ENCODE measurements at places on chromosomes 2 and 18.
A peak's percentile ranks its signal among the peaks of the same experiment; 100 is the strongest.

GRCh38 chr18:54154231-54154630 is 70.2 kb downstream of the MBD2 start:
- no peak for DNase-seq

DNA sequence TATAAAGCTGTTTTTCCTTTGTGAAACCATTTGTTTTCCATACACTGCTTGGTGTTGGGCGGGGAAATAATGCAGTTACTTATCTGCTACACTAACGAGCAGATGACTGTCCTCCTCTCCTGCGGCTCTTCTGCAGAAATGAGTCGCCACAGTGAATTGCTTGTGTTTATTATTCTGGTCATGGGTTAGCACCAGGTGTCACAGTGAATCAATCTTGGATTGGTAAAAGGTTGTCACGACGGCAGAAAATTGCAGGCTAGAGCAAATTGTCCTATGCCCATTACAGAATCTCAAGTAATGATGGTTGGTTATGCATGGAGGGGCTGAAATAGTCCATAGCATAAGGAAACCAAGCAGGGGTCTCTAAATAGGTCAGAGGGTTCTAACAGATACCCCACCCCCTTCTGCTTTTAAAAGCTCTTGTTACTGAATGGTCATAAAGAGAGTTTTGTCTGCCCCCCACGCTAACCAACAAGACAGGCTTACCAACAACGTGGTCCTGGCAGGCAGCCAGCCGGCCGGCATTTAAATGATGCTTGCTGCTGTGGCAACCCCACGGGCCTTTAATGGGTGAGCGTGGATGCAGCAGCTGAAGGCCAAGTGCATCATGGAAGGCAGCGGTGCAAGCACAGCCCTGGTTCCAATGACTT is 29.5 kb downstream of the RAB31 start:
- no peak for DNase-seq

DNA sequence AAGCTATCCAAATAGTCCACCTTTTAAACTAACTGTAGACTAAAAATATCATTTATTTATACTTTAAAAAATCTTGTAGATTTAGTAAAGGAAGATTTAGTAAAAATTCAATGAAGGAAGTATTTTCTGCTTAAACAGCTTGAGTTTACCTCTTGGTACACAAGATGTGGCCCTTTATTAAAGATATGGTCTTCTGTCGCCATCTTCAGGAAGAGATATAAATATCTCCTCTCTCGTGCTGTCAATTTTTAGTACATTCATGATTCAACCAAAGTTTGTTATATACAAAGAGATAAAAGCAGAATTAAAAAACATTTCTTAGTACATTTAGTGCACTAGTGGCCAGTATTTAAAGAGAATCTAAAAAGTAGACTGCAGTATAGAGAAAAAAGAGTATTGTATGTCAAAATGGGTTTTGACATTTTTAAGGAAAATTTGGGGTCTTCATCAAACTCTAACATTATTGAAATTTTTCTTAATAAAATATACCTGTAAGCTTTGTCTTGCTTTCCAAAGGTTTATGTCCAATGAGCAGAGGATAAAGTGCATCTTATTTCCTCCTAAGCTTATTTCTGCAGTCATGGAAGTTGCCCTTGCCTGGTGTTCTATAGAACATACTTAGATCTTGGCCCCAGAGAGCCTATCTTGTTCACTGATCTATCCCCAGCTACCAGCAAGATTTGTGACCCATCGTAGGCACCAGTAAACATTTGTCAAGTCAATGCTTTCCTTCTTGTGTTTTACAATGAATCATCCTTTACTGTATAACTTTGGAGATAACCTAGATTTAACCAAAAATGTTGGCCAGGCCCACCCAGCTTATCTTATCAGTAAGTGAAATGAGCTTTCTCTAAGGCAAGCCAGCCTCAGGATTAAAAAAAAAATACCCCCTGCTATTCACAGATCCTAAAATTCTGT is 18.5 kb upstream of the EML6 start:
- DNase-seq, result peak; percentile 55

GRCh38 chr2:72883356-72883962 is 3.7 kb upstream of the SPR start:
- DNase-seq, result peak; percentile 24

- DNase-seq, result no peak
Measured at GRCh38 chr2:220106065-220106464, 478.6 kb downstream of the SLC4A3 start.

- DNase-seq, result no peak
Measured at GRCh38 chr2:79393107-79393685, 119.7 kb upstream of the CTNNA2 start.

DNA sequence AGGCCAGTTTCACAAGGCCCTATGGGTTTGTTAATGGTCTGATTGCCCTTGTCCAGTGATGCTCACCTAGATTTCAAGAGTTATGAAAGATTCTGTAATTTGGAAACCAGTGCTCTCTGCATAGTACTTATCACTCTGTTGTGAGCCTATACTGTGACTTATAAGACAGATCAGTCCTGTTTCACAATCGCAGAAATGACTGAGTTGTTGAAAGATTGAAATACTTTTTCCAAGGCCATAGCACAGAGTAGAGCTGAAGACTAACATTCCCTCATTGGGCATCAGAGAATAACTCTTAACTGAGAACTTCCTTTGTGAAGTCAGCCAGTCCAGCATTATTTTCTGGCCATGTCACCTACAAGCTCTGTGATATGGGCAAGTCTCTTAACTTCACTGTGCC is 44.0 kb downstream of the CCDC85A start:
- no peak for DNase-seq

- no peak for DNase-seq
Measured at GRCh38 chr2:158975271-158975921, 7.0 kb downstream of the TANC1 start.

- DNase-seq, result peak; percentile 41
Measured at GRCh38 chr2:69143748-69144360, 130.9 kb downstream of the ANTXR1 start.

- peak; percentile 70 for DNase-seq
Measured at GRCh38 chr2:225113371-225114015, 71.2 kb upstream of the DOCK10 start.

DNA sequence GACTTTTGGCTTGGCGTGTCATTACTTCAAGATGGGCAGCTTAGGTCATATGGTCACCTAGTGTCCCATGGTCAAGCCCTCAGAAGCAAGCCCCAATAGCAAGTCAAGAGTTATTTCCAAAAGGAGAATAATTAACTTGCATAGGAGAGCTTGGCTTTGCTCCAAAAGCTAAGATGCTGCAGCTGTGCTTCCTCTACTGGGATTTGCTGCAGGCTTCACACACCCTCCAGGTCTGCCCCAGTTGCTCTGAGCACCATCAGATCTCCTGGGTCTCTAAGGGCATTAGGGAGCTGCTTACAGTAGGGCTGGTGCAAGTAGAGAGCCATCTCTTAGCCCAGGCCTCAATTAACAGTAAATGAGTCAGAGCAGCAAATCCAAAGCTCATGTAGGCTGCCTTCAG is 46.6 kb downstream of the THUMPD2 start:
- DNase-seq, result no peak
